LoVo (cell line): ENCODE measurements at places on chromosomes 2 and 18.
A peak's percentile ranks its signal among the peaks of the same experiment; 100 is the strongest.

DNA sequence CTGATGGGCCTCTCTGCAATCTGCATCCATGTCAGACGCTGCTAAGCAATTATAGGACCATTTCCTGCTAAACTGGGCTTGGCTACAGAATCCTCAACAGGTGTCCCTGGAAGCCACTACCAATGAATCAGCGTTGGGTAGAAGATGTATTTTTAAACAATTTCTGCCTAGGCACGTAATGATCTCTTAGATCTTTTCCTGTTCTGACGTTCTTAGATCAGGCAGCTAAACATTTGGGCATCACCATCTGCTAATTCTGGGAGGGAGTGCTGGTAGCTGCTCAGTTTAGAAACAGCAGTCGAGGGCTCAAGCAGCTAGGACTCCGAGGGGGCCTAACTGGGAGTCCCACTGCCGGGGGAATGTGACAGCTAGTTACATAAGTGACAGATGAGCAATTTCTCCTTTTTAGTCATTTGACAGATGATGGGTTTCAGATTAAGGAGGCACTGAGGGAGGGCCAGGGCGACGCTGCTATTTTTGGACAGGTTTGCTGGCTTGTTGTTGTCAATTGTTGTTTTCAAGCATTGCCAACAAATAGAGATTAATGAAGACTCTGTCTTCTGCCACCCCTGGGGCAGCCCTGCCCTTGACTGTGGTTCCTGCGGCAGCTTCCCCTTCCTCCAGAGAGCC, 92.7 kb downstream of the MRO start:
- no peak for DNase-seq

DNA sequence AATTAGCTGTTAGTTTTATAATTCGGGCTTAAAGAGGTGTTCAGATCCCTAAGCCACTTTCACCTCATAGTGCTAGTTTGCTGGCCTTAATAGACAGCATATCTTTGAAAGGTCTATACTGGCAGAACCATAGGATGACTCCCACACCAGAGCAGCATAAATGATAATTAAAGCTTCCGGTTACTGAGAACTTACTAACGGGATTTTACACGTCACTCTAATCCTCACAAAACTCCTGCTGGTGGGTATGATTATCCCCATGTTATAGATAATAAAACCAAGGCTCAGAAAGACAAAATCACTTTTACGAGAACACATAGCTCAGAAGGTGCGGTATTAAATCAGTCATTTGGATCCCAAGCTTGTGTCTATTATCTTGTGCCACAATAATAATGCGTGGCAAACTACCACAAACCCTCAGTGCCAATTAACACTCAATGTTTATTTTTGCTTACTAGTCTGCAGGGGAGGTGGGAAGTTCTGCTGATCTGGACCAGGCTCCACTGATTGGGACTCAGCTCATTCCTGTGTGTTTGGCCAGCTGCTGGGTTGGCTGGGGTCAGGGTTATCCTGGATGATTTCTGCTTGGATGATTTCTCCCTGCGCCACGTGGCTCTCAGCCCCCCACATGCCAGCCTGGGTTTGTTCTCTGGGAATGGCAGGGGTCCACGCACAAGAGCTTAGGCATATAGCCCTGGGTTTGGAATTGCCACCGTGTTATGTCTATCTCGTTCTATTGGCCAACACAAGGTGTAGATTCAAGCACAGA, 62.3 kb downstream of the TRIB2 start:
- DNase-seq, result no peak

DNA sequence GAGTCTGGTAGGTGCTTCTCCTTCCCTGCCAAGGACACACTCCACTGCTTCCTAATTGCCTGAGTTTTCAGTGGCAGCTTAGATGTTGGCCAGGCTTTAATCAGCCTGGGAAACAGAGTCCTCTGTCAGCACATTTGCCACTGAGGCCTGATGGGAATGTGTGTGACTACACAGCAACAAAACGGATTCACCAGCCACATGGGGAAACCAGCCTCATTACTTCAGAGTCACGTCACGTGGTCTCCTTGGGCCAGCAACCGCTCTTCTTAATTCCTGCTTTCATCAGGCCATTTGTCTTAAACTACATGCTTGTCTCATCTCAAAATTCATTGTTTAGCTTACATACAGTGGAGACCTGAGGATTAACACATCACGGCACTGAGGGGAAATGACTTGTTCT, 93.9 kb upstream of the LTBP1 start:
- DNase-seq, result no peak

DNA sequence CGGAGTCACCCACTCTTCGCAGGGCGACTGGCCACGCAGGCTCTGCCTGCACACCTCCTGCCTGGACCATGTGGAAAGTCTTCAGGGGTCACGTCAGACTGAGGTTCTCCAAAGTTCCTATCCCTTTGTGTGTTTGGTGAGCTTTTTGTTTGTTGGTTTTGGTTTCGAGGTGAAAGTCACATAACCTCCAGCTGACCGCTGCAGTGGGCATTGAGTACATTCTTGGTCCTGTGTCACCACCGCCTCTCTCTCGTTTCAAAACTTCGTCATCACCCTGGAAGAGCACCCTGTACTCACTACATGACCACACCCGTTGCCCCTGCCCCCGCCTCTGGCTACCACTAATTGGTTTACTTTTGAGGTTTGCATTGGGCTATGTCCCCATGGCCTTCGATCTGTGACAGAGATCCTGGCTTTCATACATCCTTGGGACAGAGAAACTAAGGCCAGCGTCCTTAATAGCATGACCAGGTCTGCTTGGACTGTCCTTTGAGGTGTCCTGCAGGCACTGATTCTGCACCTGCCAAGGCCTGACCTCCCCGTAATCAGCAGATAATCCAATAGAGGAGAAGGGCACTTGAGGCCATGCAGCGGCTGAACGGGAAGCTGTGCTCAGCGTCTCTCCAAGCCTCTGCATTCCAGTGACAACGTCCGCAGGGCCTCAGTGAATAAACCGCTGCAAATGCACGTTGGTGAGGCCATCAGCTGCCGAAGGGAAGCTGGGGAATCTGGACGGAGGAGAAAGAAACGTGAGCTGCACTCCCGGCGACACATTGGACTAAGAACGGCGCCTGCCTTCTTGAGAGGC, 46.8 kb downstream of the SH3BP4 start:
- no peak for DNase-seq

DNA sequence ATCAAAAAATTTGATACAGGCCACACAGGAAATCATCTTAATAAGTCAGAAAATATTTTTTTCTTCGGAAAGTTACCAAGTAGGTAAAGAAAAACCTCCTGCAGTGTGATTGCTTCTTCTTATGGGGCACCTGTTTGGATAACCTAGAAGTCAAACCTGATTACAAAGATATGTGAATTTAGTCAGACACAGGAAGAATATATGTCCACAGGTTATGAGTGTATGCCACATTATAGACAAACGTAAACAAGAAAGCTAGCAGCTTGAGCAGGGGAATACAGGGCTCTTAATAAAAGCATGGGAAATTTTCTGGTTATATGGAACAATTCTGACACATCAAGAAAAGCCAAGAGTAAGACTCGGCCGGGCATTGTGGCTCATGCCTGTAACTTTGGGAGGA, 35.8 kb upstream of the MTCL1 start:
- DNase-seq, result no peak

DNA sequence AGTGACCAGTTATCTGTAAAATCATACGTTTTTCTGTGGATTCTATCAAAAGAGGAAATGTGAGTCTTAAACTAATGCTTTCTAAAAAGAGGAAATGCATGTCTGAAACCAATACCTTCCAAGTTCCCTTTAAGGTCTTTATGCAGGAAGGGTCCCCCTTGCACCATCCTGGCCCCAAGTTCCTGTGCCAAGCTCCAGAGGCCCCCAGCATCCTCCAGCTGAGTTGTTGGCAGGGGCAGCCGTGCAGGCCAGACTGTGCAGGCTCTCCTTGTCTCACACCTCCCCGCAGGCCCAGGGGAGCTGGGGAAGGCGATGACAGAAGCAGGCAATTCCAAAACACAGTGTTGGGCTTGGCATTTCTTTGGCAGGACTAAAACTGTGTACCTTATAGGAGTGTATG, 39.2 kb downstream of the DPYSL5 start:
- DNase-seq, result no peak

GRCh38 chr2:8541223-8541622, 140.6 kb upstream of the ID2 start:
- no peak for DNase-seq

DNA sequence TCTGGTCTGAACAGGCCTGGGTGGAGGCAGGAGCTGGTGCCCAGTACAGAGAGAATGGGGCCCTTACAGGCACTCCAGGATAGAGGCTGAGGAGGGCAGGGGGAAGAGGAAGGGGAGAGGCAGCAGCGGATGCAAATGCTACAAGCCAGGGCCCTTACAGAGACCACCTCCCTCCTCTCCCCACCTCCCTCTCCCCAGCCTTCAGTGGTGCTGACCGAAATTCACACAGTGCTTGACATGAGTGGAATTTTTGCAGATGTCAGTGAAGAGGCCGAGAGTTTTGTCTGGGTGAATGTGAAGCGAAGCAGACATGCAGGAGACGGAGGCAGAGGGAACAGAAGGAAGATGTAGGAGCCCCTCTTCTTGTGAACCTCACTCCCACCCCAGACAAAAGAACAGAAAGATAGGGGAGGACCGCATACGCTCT, 31.9 kb downstream of the CIB4 start:
- no peak for DNase-seq

GRCh38 chr2:232959139-232959538, 53.9 kb downstream of the NGEF start:
- DNase-seq, result no peak

DNA sequence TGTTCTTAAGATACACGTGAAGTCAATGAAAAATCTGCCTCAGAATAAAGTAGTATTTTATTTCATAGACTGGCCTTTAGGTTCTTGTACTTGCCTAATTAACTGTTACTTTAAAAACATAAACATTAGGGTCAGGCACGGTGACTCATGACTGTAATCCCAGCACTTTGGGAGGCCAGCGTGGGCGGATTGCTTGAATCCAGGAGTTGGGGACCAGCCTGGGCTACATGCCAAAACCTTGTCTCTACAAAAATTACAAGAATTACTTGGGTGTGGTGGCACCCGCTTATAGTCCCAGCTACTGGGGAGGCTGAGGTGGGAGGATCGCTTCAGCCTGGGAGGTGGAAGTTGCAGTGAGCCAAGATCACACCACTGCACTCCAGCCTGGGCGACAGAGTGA, 16.0 kb upstream of the SNORC start:
- DNase-seq, result peak; percentile 69

- peak; percentile 56 for DNase-seq
Measured at GRCh38 chr18:6355789-6356589, 58.7 kb downstream of the L3MBTL4 start.

GRCh38 chr2:26974352-26974751, 3.9 kb downstream of the MAPRE3 start:
- DNase-seq, result no peak

- DNase-seq, result no peak
Measured at GRCh38 chr2:27078267-27079194, at the start of gene EMILIN1. Gene EMILIN1, plus strand, starts transcription at chr2:27078615. Its CDS starts 451 bp downstream, at chr2:27079066.

- DNase-seq, result no peak
Measured at GRCh38 chr18:6683112-6683876, 46.2 kb upstream of the ARHGAP28 start.

DNA sequence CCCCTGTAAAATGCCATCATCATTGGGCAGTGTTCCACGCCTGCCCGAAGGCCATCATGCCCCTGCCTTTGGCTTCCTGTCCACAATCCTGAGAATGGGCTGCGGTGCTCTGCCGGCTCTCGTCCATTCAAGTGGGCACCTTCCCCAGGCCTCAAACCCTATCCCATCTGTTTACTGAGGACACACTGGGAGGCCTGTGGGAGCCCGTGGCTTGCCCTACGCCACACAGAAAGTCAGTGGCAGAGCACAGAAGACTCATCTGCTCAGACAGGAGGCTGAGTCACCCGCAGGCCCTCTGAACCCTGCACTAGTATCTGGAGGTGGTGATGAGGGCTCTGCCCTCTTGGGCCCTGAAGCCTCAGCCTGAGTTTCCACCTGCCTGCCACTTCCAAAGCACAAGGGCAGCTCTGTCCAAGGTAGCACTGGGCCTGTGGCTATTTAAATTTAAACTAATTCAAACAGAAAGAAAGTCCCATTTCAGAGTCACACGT, 19.1 kb upstream of the ANKRD53 start:
- no peak for DNase-seq

GRCh38 chr2:29323301-29323700, 208.1 kb downstream of the CLIP4 start:
- DNase-seq, result no peak

GRCh38 chr2:163417596-163418337, 318.0 kb downstream of the FIGN start:
- no peak for DNase-seq

DNA sequence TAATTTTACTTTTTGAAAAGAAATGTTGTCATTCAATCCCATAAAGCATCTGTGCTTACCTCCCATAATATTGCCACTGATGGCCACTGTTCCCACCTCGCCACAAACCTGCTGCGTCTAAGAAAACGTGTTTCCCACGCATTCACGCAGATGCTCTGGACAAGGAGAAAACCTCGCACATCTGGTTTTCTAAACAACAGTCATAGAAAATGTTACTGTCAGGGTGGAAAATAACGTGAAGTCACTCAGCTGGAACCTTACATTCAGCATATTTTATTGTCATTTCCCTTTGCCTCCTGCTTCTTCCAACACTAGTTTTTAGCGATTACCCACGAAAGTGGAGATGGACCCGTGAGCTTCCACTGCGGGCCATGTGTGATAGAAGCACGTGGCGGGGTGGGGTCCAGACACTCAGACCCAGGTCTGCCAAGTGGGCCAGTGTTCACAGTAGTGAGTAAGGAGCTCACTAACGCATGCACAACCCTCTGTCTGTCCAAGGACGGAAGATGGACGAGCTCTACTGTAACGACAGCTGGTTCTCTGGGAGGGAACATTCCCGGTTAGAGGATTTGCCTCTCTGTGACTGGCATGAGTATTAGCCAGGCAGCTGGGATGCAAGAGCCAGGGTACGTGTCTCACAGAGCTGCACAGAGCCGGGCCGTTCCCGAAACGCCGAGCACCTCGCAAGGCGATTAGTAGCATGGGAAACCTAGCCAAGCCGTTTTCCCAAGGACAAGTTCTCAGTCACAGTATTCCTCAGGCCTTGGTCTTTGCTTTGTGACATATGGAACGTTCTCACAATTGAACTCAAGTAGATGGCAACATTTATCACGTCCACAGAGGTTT, 94.5 kb downstream of the MTCL1 start:
- no peak for DNase-seq

- DNase-seq, result no peak
Measured at GRCh38 chr18:59592624-59593023, 104.6 kb downstream of the CCBE1 start.

DNA sequence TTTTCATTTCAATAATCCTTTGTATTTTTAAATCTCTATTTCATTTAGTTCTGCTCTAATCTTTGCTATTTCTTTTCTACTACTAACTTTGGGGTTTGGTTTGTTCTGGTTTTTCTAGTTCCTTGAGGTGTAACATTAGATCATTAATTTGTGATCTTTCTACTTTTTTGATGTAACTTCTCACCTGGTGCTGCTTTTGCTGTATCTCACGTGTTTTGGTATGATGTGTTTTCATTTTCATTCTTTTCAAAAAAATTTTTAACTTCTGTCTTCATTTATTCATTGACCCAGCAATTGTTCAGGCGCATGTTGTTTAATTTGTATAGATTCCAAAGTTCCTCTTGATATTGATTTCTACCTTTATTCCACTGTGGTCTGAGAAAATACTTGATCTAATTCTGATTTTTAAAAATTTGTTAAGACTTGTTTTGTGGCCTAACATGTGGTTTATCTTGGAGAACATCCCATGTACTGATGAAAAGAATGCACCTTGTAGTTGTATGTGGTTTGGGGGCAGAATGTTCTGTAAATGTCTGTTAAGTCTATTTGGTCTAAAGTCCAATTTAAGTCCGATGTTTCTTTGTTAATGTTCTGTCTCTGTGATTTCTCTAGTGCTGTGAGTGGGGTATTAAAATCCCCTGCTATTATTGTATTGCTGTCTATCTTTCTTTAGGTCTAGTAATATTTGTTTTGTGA, 17.3 kb upstream of the MALT1 start:
- DNase-seq, result no peak

GRCh38 chr2:65349863-65350262, 82.5 kb downstream of the SPRED2 start:
- DNase-seq, result no peak
